ENCODE measurements at places on chromosomes 3 and 15.

DNA sequence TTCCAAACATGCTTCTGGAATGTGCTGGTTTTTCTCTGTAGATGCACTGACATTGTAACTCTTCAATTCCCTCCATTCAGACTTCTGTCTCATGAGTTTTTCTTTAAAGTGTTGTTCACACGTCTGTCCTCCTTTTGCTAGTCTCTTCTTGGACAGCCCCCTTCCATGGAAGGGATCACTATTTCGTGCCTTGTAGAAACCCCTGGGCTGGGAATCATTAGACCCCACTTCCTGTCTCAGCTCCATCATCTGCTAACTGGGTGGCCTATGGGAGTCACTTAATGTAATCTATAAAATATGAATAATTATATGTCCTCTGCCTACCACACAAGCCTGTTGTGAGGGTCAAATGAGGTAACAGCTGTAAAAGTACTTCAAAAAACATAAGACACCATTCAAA, 110.6 kb downstream of the THSD4 start:
- DNase-seq, result no peak

DNA sequence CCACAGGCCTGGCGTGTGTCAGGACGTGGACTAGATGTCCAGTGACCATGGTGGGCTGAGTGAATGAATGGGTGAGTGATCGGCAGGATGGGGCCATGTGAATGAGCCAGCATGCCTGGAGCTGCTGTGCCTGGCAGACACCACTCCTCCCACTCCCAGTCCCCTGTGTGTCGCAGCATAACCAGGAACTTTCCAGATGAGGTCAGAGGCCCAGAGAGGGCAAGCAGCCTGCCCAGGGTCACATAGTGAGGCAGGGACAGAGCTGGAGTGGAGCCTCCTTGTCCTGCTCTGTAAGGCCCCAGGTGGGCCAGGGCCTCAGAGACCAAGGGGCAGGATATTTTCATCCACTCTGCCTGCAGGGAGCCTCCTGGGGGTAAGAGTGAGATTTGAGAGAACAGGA, 6.4 kb downstream of the IQSEC1 start:
- DNase-seq, result no peak

- no peak for DNase-seq
These were observed 148.4 kb downstream of the USP13 start for GRCh38 chr3:179801263-179801662.

DNA sequence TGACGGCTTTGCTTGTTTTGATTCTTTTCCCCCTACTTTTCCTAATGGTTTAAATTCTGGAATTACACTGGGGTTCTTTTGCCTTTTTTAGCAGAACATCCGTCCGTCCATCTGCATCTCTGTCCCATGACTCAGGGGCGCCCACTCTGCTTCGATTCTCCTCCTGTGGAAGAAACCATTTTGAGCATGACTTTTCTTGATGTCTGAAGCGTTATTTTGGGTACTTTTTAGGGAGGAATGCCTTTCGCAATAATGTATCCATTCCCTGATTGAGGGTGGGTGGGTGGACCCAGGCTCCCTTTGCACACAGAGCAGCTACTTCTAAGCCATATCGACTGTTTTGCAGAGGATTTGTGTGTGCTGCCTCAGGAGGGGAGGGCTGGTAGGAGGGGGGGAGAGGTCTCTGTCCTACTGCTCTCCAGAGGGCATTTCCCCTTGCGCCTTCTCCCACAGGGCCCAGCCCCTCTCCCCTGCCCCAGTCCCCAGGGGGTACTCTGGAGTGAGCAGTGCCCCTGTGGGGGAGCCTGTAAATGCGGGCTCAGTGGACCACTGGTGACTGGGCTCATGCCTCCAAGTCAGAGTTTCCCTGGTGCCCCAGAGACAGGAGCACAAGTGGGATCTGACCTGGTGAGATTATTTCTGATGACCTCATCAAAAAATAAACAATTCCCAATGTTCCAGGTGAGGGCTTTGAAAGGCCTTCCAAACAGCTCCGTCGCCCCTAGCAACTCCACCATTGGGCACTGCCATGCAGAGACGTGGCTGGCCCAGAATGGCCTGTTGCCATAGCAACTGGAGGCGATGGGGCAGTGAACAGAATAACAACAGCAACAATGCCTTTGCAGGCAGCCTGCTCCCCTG, 19.5 kb upstream of the BSN start:
- DNase-seq, result peak; percentile 69

DNA sequence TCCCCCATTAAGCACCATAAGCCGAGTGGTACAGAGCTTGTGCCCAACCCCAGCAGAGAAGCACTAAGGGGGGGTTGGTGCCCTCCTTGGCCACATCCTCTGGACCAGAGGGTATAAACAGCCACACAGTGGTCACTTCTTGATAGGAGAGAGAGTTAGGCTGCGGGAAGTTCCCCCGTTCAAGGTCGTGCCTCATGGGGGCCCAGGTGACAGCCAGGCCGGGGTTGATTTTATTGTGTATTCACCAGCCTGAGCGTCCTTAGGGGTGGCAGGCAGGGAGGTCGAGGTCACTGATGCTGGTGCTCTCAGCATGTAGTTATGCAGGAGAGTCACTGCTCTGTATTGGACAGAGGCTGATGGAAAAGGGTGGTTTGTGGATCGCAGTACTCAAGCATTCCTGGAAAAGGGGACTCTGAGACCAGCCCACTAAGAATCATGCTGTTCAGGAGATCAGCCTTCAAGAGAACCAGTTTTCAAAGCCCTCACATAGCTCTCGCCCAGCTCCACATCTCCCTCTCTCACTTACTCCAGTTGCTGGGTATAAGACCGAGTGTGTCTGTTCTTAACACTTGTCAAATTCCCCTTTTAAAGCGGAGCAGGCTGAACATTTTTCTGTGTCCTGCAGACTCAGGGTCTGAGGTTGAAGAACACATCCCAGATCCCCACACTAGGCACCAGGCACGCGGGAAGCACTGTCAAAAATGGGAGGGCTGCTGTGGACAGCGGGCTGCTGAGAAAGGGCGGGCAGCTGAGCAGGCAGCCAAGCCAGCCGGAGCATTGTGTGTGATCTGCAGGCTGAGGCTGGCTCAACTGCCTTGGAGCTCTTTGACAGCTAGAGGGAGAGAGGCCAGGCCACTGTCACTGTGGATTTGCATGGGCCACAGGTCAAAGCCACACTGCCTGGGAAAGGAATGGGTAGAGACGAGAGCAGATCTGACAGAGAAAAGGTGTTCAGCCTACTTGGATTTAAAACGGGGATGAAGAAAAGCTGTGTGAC, 279.3 kb upstream of the LRRFIP2 start:
- DNase-seq, result peak; percentile 74

DNA sequence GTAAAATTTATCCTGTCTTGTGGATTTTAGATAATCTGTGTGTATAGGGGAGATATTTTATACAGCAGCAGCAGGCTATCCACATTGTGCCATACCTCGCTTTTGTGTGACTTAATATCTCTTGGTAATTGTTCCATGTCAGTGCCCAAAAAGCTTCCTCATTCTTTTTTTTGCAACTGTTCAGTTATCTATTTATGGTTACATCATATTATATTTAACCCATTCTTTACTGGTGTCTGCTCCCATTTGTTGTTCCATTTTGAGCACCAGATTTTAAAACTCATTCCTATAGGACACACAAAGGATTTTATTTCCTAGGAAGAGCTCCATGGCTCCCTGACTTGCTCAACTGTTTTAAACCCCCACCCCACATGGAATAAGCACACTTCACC, 86.3 kb upstream of the RASGRP1 start:
- no peak for DNase-seq

GRCh38 chr3:11356269-11356668, 84.1 kb downstream of the ATG7 start:
- no peak for DNase-seq

GRCh38 chr3:155443815-155444214, 150.3 kb upstream of the STRIT1 start:
- no peak for DNase-seq

DNA sequence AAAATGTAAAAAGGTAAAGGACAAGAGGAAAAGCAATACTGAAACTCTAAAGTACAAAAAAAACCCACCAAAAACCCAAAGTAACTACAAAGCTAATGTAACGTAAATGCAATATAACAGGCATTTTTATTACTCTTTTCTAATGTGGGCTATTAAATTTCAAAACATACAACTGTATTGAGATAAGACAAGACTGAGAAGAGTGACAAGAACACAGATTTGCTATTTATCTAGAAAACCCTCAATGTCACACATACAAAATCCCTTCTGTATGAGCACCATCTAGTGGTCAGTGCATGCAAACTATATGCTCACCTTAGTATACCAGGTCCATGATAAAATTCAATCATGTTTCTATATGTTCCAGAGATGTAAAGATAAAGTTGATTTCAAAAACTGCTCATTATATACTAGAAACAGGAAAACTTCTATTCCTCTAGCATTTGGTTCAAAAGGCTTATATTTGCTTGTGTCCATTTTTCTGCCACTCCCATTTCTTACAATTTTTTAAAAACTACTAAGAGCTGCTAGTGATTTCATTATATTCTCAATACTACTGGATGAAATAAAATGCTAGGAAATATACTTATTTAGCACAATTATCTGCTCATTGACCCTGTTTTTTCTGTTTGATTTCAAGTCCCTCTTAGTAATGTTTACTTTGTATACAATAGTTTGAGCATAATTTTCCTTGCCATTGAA, 111.4 kb downstream of the DLG1 start:
- DNase-seq, result peak; percentile 70

DNA sequence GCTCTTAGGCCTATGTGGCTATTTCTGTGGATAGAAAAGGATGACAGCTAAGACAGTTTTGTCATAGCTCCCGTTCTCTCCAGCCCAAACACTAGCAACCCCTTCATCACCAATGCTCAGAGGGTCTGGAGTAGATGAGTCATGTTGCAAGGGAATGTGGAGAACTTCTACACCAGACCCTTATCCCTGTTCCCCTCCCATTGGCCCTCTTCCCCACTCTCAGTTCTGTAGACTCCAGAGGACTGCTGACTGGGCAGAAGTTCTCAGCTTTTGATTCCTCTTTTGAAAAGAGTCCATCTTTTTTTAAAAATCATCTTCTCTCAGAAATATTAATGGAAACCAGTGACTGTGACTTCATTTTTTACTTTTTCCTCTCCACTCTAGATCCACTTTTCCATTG, 2.4 kb upstream of the MYZAP start:
- DNase-seq, result no peak

DNA sequence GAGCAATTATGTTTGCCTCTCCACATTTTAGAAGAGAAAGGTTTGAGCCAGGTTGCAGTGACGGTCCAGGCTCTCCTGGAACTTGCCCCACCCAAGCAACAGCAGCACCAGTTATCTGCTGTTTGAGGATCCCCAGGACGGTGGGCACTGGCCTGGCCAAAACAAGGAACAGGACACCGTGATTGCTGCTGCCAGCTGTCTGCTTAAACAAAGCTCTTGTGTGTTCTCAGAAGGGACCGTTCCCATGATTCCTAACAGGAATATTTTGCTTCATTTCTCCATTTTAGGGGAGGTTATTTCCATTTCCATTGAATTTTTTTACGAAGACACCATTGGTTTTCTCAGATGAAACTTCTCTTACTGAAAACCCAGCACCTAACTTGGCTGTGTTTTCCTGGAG, 66.4 kb upstream of the RPL35A start:
- no peak for DNase-seq

DNA sequence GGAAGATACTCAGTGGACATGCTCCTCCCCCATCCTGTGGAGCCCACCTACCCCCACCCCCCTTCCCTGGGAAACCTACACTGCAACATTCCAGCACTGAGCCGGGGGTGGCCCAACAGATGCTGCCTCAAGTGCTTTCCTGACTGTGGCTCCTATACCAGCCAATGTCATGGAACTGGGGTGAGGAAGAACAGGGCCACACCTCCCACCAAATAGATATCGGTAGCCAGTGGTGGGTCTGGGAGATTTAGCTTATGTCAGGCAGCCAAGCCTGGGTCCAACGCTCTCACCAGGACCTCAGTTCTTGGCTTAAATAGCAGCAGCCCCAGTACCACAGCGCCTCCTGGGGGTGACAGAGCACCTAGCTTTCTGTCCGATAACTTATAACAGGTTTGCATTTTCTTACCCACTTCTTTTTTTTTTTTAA, 30.3 kb downstream of the CDC25A start:
- DNase-seq, result peak; percentile 15

DNA sequence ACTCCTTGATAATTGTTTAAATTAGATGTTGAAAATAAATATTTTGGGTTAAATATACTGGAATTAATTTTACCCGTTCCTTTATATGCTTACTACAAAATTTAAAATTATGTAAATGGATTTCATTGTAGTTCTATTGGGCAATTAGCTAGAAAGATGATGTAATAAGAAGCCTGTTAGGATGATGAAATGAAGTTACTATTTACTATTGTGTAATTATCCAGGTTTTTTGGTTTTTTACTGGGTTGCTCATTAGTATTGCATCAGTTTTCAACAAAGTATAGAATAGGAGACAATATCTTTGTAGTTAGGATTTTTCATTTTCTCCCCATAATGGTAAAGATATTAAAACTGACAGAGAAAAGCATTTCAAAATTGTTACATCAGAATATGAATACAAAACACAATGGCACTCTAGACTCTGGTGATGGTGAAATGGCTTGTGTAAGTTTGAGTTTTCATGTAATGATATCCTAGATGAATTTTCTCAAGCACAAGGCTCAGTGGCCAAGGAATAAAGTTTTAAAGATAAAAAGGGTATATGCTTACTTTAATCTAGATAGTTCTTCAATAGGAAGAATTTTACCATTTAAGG, 222.0 kb downstream of the P3H2 start:
- DNase-seq, result no peak

DNA sequence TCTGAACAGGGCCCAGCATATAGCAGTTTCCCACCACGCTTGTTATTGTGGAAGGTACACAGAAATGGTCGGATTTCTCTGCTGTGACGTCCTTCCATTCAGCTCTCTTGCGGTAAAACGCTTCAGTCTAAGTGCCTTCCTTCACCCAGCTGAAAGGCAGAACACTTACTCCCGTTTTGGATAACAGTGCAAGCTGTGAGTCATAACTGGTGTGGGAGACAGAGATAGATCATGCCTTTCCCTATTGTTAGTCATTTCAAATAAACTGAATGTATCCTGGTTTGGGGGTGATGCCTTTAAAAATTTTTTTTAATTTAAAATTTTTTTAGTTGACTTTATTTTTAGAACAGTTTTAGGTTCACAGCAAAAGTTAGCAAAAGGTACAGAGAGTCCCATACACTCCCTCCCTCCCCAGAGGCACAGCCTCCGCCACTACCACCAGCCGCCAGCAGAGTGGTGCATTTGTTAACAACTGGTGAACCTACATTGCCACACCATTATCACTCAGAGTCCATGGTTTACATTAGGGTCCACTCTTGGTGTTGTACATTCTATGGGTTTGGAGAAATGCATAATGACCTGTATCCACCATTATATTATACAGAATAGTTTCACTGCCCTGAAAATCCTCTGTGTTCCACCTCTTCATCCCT, 94.9 kb upstream of the NSMCE3 start:
- DNase-seq, result no peak

DNA sequence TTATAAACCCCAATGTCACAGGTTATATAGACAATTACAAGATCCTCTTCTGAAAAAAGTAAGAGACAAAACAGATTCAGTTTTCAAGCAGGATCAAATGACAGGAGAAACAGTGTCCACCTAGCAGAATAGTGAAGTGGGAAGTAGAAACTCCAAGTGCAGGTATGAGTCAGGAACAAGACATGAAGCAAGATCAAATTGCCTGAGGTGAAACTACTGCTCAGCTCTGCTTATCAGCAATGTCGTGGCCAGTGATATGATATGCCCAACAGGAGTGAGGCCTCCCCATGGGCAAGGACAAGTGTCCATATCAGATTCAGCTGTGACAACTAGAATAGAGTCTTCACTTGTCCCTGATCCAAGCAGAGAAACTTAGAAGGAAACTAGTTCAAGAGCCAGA, 100.0 kb downstream of the ZMAT3 start:
- DNase-seq, result no peak

GRCh38 chr3:128322030-128323022, 144.4 kb downstream of the DNAJB8 start:
- no peak for DNase-seq

Measured in cerebellum (tissue), 4 donors.